ENCODE measurements at places on chromosomes 1 and 21.

DNA sequence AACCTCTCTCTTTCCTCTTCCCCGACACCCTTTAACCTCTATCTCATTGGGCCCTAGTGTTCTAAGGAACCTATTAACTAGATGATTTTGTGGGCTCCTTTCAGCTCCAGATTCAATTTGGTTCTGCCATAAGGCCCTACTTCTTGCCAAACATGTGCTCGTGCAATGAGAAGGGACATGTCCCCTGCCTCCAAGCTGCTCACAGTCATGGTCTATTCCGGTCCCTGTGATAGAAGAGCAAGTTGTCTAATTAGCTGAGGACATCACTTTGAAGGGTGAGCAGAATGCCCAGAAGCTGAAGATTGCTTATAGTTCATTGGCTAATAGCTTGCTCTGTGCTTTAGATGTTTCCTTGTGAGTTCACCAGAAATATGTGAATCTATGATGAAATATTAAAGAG lies 76.2 kb downstream of the ZNF648 start:
- DNase-seq: no peak

DNA sequence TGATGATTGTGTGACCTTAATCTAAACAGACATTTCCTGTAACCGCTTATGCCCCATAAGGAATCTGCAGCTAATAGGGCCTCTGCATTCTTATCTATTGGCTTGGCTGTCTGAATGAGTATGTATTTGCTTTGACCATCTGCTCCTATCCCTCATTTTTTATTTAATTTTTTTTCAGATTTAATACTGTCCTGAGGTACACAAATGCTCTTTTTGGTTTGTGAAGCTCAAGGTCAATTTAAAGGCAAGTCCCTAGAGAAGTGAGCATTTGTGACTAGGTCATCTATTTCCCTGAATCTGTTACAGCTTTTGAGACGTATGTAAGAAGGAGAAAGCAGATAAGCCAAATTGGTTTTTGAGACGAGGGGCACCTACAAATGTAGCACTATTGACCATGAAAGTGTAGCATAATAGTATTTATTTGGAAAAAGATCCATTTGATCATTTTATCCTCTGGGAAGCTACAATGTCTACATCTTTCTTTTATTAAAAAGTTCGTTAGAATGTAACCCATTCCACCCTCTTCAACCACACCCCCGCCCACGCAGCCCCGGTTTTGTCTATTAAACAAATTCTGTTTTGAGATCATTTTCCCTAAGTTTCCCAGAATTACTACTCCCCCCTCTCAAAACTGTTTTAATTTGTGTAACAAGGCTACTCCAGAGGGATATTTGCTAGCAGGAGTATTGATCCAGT lies 69.2 kb upstream of the HSPA13 start:
- no peak for DNase-seq

DNA sequence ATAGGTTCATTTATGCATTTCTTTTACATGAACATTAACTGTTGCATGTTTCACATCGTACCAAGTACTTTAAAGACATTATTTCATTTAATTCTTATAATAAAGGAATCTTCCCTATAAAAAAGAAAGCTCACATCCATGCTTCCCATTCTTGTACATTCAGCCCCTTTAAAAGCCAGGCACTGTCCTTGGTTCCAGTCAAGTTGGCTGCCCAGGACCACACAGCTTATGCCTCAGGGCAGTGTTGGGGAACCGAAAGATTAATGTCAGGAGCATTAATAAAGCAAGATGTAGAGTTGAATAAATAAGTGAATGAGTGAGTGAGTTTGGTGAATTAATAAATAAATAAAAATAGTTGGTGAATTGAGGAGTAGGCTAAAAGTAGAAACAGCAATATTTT lies 409.4 kb upstream of the DAB1 start:
- DNase-seq: no peak

GRCh38 chr1:165055581-165055980 lies 300.9 kb downstream of the LMX1A start:
- DNase-seq: no peak

- DNase-seq: no peak
These were observed 89.5 kb downstream of the NRIP1 start for GRCh38 chr21:14975136-14975919.

- peak; percentile 63 for DNase-seq
These were observed 40.1 kb upstream of the MYSM1 start for GRCh38 chr1:58739856-58740466.

DNA sequence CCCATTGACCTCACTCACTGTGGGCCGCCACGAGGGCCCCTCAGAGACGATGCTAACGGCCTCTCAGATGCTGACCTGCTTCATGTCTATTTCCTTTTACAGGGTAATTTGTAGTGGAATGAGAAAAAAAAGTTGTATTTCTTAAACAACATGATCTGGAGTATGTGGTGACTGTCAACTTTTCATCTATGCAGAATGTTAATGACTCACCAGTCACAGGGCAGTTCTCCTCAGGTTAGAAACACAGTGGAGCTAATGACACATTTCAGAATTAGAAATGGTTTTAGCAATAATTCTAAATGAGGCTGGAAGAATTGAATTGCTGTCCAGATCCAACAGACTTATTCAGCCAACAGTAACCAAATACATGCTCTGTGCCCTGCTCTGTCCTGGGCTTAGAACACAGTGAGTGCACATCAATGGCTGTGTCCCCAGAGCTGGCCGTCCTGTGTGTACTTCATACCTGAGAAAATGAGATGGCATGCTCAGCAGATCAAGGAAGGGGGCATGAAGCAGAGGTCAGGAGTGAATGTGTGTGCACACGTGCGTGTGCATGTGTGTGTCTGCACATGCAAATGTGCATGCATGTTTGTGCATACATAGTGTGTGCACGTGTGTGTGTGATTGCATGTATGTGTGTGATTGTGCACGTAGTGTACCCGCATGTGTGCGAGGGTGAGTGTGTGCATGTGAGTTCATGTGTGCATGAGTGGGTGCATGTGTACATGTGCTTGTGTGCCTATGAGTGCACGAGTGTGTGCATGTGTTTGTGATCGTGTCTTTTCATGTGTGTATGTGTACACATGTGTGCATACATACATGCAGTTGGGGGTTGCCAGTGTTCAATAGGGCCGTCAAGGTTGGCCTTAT lies 145.3 kb downstream of the PCBP3 start:
- no peak for DNase-seq

GRCh38 chr1:17162941-17163340 lies 42.0 kb upstream of the PADI1 start:
- DNase-seq: peak; percentile 15

DNA sequence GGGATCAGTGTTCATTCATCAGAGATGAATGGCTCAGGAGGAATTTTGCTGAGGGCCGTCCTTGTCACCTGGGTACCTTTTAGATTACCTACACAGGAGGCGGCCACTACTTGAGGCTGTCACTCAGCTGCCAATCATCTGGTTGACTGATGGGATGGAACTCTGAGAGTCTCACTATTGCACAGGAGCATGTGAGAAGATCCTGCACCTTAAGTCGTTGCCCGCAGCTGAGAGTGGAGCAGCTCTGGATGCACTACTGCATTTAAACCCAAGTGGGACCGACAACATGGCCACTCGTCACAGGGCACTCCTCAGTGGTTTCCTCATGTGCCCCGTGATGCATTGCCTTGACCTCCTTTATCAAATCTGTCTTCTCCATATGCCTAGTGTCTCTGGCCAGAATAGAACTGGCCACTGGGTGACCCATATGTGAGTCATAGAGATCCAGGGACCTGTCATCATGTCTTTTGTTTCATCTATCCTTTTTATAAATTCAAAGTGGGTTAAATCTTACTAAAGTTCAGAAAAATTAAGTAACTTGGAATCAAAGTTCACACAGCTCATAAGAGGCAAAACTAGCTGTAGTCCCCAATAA lies 165.5 kb downstream of the ZSCAN20 start:
- no peak for DNase-seq

GRCh38 chr1:201295346-201295745 lies 12.0 kb downstream of the PKP1 start:
- no peak for DNase-seq

GRCh38 chr1:236774926-236775325 lies 20.2 kb upstream of the MTR start:
- DNase-seq: peak; percentile 29

DNA sequence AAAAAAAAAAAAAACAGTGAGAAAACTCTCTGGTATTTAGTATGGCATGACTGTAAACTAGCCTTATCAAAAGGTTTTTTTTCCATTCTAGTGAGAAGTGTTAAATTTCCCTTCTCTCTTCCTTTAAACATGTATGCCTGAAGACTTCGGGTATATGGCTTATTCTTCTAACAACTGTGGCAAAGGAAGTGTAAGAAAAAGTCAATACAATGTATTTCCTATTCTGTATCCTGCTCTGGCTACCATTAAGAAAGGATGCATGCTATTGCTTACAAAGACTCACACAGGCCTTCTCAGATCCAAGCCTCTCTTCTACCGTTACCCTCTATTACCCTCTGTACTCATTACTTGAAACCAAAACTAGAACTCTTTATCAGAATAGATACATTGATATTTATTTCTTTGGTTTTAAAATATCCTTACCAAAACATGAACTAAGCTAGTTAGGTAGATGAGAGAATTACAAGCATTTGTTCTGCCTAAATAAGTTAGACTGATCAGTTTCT lies 8.4 kb downstream of the CEPT1 start:
- DNase-seq: no peak

DNA sequence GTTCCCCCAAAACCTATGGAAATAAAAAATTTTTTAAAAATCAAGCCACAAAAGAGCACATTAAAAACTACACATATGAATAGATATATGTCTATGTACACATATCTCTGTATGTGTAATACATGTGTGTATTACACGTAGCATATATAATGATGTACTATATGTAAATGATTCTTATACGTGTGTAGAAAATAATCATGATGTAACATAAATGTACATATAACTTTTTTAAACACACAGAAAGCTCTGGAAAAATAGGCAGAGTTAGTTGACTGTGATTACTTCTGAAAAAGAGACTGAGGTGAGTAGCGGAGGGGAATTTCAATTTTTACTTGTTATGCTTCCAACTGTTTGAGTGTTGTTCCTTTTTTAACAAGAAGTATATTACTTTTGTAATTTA lies 405.0 kb downstream of the CAMTA1 start:
- no peak for DNase-seq

- DNase-seq: no peak
These were observed 32.1 kb upstream of the SLAMF9 start for GRCh38 chr1:159986093-159986492.

- no peak for DNase-seq
These were observed 5.3 kb upstream of the C1orf115 start for GRCh38 chr1:220684890-220685289.

DNA sequence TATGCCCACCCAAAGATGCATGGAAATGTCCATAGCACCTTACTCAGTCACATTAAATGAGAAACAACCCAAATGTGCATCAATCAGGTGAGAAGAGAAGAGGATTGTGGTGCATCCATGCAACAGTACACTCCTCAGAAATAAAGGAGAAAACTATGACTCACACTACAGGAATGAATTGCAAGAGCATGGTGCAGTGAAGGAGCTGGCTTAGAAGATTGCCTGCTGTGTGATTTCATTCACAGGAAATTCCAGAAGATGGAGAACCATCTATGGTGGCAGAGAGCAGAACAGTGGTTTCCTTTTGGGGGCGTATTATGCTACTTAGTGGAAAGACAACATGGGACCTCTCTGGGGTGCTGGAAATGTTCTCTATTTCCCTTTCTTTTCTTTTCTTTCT lies 278.6 kb upstream of the AJAP1 start:
- DNase-seq: no peak

GRCh38 chr1:31936981-31937299 lies 1.2 kb downstream of the PTP4A2 start:
- no peak for DNase-seq

DNA sequence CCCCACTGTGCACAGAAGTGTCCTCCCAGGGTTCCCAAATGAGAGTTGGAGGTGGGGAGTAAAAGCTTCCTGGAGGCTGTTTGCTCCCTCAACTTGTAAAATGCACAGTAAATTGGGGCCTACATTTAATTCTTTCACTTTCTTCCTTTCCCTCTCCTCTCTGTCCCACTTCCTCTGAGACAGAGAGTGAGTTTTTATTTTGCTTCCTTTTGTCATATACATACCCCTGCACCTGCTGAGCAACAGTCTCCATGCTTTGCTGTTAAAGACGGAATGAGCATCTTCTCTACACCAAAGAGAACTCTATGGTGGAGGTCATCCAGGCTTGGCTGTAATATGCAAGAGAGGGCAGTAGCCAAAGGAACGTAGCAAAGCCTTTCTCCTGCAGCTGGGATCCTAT lies 79.3 kb upstream of the VAV3 start:
- DNase-seq: no peak

- DNase-seq: no peak
These were observed 86.9 kb downstream of the ADARB1 start for GRCh38 chr21:45161038-45161945.

DNA sequence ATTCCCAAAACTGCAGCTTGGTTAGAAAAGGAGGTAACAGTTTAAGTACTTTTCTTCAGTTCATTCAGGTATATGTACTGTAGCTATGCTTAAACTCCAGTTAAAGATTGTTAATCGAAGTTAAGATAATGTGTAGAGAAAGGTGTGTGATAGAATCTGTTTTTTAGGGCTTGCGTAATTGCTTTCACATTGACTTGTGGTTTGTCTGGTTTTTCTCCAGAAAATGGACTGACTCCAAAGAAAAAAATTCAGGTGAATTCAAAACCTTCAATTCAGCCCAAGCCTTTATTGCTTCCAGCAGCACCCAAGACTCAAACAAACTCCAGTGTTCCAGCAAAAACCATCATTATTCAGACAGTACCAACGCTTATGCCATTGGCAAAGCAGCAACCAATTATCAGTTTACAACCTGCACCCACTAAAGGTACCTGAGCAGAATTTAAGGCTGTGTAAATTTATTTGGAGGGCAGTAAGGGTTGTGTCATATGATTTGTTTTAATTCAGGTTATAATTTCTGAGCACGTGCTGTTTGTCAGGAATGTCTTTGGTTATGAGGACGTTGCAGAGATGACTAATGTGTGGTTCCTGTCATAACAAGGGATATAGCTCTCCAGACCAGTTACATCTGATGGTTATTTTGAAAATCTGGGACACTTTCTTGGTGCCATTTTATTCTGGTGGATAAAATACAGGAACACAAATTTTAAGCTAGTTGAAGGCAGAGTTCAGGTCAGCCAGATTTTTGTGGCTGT lies 26.0 kb downstream of the ATF6 start:
- DNase-seq: peak; percentile 58

DNA sequence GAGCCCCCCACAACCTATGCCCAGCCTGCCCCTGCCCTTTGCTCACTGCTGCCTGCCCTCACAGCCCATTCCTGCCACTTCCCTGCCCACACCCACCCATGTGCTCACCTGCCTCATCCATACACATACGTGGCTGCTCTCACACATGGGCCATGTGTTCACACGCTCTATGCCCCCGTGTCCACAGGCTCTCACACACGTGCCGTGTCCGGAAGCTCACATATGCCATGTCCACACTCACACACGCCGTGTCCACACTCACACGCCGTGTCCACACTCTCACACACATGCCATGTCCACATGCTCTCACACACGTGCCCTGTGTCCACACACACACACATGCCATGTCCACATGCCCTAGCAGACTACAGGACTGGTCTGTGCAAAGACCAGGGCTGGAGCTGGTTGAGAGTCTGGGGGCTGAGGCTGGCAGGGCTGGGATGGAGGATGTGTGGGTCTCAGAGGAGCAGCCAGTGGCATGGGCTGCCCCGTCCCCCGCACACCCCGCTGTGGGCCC lies 583 bp upstream of the RNF223 start:
- no peak for DNase-seq

GRCh38 chr1:151156515-151156819 lies at the start of gene TNFAIP8L2:
TSS of gene TNFAIP8L2 (plus strand) at chr1:151156649. CDS start at chr1:151158698, 2,049 bp downstream.
- DNase-seq: no peak

- peak; percentile 40 for DNase-seq
These were observed 488.0 kb upstream of the B3GALT2 start for GRCh38 chr1:193674292-193674944.

Data from EL (cell line).